ENCODE measurements at places on chromosomes 6 and 20.

GRCh38 chr6:149961728-149962425, 1.9 kb upstream of the ULBP1 start:
- DNase-seq = no peak

DNA sequence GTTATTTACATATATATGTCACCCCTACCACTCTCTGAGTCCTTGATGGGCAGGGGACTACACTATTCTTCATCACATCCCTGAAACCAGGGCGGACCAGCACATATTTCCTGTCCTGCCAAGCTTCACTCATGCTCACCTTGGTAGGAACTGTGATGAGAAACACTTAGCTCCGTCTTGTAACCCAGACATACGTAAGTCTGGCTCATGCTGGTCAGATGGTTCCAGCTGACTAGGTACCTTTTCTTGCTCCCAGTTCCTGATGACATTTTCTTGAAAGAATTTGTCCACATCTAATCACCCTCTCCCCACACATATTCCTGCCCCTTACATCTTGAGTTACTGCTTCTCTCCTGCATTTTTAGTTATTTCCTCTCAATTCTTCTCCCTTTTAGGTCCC, 122.2 kb upstream of the MYLIP start:
- DNase-seq = no peak

- DNase-seq = no peak
Observed at GRCh38 chr6:72286911-72287311, 335.0 kb upstream of the KCNQ5 start.

DNA sequence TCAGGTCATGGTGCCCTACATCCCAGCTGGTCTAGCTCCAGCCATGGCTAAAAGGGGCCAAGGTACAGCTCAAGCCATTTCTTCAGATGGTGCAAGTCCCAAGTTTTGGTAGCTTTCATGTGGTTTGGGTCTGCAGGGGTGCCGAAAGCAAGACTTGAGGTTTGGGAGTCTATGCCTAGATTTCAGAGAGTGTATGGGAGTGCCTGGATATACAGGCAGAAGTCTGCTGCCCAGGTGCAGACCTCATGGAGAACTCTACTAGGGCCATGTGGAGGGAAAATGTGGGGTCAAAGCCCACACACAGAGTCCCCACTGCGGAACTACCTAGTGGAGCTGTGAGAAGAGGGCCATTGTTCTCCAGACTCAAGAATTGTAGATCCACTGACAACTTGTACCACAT, 1000.9 kb upstream of the ADGRB3 start:
- no peak for DNase-seq

Measured in inflammatory macrophage treated with lipopolysaccharide for 1 hour (primary cell).